ENCODE measurements at places on chromosomes 6 and 20.

DNA sequence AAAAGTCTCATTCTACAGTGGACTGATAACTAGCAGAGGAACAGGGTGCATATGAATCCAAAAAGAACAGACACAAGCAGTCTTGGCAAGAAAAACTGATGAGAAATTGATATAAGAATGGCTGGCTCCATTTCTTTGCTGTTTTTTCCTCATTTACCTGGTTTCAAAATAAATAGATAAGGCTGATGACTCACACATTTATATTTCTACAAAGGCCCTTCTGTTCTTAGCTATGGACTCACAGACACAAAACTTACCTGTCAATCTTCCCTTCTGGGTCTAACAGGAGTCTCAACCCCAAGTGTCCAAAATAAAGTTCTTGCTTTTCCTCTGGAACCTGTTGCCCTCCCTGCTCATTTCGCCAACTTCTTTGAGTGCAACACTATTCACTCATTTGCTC lies 941 bp downstream of the SLC17A4 start:
- no peak for DNase-seq

GRCh38 chr20:64158346-64159285 lies 5.6 kb upstream of the MYT1 start:
- DNase-seq: no peak

DNA sequence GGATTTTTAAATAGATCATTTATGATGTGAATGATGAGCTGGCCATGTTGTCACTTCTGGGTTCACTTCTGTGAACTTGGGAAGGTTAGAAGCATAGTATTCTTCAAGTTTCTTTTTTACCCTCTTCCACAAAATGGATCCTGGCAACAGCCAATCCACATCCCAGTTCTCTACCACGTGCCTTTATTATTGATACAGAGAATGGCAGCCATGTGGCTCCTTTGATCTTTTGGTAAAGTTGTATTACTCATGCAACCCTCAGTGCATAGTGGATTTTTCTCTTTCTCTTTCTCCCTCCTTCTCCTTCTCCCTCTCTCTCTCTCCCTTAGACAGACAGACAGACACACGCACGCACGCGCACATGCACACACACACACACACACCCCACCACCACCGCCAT lies 50.0 kb downstream of the SYNDIG1 start:
- no peak for DNase-seq

DNA sequence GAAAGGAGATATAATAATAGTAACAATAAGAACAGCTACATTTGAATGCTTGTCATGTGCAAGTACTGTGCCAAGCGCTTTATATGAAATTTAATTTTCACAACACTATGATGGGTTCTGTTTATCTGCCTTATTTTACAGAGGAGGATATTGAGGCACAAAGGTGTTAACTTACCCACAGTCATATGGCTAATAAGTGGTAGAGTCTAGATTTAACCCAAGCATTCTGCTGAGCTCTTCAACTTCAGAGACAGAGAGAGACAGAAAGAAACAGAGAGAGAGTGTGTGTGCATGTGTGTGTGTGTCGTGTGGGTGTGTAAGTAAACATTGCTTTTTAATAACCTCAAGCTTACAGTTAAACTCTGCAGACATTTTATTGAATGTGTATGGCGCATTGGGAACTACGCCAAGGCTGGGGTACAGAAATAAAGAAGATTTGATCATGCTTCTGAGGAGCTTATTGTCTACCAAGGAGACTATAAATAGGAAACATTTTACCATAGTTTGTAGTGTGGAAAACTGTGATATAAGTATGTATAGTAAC lies 12.9 kb downstream of the TBPL1 start:
- DNase-seq: no peak

- no peak for DNase-seq
These were observed 121.6 kb downstream of the OGFRL1 start for GRCh38 chr6:71410164-71410566.

GRCh38 chr6:15690510-15690909 lies 27.7 kb upstream of the DTNBP1 start:
- DNase-seq: no peak

- no peak for DNase-seq
These were observed 100.4 kb downstream of the JAG1 start for GRCh38 chr20:10573273-10573950.

DNA sequence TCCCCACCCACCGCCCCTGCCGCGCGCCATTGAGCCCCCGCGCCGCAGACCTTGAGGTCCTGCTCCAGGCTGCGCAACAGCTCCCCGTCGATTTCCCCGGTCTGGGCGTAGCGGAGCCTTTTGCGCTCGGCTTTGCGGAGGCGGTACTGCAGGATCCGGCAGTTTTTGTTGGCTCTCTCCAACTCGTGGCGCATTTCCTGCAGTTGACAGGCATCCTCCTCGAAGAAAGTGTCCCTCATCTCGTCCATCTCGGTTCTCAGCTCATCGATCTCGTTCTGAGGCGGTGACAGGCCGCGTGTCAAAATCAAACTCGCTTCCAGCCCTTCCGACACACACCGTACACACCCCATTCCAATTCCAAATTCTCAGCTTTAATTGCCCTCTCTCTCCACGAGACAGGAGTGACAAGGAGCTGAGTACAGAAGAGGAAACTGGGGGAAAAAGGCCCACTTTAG lies 4.3 kb downstream of the MTCL3 start:
- peak; percentile 30 for DNase-seq

DNA sequence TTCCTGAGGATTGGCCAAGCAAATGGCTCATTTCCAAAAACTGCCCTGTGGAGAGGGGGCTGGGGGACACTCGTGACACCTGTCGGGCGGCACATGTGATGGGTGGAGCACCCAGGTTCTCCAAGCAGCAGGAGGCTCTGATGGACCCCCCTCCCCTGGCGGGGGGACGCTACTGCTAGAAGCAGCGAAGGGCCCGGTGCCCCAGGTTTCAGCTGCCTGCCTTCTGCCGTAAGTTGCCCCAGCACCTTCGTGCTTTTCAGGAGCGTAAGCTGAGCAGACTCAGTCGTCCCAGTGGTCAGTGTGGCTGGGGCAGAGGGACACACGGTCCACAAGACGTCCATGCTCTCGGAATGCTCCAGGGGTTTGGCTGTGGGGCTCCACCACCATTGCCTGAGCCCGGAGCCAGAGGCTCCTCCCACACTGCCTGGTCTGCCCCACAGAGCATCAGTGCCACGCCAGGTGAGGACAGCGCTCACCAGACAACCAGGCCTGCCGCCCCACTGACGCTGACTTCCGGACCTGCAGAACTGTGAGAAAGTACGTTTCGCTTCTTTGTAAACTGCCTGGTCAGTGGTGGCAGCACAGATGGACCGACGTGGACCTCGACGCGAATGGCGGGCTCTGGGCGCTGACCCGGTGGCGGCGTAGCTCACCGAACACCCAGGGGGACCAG lies 4.1 kb upstream of the ADRM1 start:
- DNase-seq: no peak

- DNase-seq: no peak
These were observed 117.2 kb downstream of the FOXO3 start for GRCh38 chr6:108677894-108678293.

DNA sequence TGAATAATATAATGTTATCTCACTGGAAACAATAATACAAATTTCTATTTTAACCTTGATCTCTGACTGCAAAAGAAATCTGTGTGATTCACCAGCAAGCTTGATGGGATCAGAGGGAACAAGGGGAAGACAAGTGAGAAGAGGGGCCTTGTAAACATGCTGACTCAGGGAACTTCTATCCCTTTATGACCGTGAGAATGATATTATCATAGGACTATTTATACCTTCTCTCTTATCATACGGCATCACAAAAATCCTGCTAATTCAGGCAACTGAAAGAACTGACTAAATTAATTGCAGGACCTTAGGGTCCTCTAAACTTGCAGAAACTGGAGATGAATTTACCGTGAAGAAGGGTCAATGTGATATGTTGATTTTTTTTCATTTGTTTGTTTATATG lies 173.3 kb downstream of the PTPRK start:
- DNase-seq: no peak
